ENCODE measurements at places on chromosomes 2 and 18.

DNA sequence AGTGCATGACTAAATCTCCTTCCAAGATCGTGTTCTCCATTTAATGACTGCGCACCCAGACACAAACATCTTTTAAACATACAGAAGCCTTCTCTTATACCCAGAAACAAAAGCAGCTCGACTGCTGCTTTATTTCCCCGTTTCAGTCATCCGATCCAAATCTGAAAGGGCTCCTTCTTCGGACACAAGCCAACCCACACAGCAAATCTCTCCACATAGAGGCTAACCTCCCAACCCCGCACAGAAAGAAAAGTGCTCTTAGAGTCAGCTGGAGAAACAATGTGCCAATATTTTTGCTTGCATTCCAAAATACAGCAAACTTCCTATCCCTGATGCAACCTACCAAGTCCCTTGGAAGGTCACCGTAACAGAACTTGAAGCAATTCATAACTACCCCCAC lies 29.1 kb downstream of the GAREM1 start:
- DNase-seq = no peak

- no peak for DNase-seq
Measured at GRCh38 chr2:9169349-9170107, 37.1 kb upstream of the ASAP2 start.

DNA sequence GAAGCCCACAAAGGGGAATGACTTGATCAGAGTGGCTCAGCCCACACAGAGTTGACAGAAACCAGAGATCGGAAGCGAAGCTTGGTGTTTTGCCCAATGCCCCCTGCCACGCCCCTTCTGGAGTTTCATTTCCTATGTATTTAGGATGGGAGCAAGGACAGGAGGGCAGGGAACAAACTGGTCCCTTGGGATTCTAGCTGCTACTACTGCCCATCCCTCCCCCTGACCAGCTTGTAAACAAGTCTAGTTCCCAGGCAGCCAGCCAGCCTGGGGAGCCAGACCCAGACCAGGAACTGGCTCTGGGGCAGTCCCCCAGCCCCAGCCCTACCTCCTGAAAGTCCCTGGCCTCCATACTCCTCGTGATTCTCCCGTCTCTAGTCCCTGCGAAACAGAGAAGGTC lies 8.3 kb downstream of the WNT6 start:
- no peak for DNase-seq

- no peak for DNase-seq
Measured at GRCh38 chr2:16069933-16070647, 129.7 kb downstream of the MYCN start.

- no peak for DNase-seq
Measured at GRCh38 chr18:26436176-26437051, 111.9 kb downstream of the KCTD1 start.

DNA sequence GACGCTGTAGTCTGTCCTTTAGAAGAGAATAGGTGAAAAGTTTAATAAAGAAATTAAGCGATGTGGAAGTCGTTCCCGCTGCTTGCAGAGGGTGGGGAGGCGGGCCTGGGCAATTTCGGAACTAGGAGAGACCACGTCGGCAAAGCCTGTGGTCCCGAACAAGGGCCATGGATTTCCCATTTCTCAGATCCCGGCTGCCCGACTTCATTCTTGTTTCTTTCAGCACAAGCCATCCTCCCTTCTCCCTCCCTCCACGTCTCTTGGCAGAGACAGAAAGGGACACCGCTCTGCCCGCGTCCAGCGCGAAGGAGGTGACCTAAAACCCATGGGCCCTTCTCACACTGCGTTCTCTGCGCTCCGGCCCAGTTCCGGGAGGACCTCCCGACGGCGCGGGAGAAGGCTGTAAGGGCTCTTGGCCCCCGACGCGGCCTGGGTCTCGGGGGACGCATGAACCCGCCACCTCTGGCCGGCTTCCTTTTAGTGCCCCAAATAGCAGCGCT lies 2.2 kb upstream of the BCL2L11 start:
- DNase-seq = no peak

DNA sequence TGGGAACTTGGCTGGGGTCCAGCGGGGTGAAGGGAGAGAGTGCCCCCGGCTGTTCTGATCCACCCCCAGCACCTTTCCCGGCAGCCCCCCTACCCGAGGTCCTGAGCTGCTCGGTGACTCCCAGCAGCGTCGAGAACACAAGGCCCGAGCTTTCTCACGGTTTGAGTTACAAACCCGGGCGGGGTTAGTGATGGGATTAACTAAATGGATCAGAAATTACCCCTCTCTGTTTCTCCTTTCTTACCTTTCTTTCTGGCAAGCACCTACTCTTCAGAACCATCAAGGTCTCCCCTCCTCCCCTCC lies 139.4 kb upstream of the GPC1 start:
- no peak for DNase-seq

DNA sequence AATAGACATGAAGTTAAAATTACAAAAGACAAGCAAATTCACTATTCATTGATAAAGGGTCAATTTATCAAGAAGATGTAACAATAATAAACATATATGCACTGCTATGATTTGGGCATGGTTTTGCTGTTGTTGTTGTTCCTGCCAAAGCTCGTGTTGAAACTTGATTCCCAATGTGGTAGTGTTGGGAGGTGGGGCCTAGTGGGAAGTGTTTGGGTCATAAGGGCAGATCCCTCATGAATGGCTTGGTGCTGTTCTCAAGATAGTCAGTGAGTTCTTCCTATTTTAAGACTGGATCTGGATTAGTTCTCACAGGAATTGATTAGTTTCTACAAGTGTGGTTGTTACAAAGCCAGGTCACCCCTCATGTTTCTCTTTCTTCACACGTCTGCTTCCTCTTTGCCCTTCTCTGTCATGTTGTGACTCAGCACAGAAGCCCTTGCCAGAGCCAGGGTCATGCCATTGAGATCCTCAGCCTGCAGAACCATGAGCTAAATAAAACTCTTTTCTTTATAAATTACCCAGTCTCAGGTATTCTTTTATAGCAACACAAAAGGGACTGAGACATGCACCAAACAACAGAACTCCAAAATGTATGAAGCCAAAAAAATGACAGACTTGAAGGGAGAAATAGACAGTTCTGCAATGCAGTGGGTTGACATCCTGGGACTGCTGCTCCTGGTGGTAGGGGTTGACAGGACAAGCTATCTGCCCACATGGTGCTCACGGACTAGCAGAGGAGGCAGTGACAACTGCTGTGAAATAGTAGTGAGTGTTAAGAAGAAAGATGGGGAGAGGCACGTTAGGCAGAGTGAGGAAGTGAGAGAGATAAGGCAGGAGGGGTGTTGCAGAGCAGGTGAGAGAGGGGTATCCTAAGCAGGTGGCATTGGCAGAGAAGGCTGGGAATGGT lies 18.6 kb upstream of the SKA1 start:
- DNase-seq = no peak

DNA sequence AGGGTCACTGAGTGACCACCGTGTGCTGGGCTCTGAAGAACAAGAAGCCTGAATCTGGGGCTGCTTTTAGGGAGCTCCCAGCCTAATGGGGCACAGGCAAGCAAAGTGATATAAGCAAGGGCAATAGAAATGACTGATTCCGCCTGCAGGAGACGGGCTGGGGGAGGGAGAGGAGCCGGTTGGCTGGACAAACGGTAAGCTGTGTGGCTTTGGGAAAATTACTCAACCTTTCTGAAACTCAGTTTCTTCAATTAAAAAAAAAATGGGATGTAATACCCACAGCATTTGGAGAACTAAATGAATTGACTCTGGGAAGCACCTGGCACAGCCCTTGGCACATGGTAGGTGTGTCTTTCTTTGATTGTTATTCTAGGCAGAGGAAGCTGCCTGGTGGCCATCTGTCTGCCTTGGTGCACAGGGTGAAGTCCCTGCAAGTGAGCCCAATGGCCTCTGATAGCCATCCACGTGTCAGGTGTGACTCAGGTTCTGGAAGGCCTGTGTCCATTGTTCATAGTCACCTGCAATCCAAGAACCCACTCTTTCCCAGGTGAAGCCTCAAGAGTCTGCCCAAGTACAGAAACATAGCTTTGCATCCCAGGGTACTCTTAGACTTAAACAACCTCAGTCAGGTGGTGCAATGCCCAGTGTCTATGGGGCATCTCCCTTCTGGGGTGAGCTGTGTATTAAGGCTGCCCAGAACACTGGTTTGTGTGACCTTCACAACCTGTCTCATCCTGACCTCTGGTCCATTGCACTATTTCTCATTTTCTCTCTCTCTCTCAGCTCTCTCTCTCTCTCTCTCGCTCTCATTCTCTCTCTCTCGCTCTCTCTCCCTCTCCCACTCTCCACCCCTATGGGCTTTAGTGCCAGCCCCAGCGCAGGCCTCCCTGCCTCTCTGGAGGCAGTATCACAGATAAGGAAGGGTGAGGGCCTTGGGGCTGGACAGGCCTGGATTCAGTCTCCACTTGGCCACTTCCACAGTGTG lies 30.0 kb upstream of the NTSR2 start:
- DNase-seq = no peak

- no peak for DNase-seq
Measured at GRCh38 chr2:72092111-72092510, 55.6 kb downstream of the CYP26B1 start.

GRCh38 chr2:46197672-46198071 lies 99.5 kb upstream of the EPAS1 start:
- no peak for DNase-seq

DNA sequence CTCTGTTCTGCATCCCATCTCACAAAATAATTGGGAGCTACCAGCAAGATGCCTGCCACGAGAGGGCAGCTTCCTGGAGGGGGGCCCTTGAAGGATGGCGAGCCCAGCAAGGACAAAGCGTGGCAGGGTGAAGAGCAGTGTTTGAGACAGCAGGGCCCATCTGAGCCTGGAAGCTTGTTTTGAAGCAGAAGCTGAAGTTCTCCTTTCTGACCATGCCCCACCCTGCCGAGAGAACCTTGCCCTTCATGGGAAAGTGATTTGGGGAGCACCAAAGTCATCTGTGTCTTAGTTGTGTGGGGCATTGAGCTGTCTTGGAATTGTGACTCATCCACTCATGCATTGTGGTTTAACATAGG lies 216.3 kb downstream of the BCL11A start:
- no peak for DNase-seq

GRCh38 chr2:220198896-220199295 lies 571.5 kb downstream of the SLC4A3 start:
- DNase-seq = no peak

GRCh38 chr2:156649596-156649995 lies 213.4 kb downstream of the GPD2 start:
- DNase-seq = no peak

DNA sequence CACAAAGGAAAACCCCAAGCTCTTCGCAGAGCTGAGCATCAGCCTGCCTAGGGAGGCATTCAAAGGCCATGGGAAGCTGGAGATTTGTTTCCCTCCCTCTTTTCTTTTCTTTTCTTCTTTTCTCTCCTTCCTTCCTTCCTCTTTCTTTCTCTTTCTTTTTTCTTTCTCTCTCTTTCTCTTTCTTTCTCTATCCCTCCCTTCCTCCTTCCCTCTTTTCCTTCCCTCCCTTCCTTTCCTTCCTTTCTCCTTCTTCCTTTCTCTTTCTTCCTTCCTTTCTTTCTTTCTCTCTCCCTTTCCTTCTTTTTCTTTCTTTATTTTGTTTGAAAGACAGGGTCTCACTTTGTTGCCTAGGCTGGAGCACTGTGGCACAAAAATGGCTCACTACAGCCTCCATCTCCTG lies 168.4 kb upstream of the ARL4C start:
- DNase-seq = no peak

- DNase-seq = no peak
Measured at GRCh38 chr18:13613591-13614501, 112.5 kb downstream of the FAM210A start.

- no peak for DNase-seq
Measured at GRCh38 chr2:58146707-58147106, 94.4 kb downstream of the FANCL start.
